Neural progenitor cell (in vitro differentiated cells): ENCODE measurements at places on chromosomes 11 and 22.

GRCh38 chr22:22359465-22359864 lies 114.9 kb downstream of the VPREB1 start:
- no peak for DNase-seq

DNA sequence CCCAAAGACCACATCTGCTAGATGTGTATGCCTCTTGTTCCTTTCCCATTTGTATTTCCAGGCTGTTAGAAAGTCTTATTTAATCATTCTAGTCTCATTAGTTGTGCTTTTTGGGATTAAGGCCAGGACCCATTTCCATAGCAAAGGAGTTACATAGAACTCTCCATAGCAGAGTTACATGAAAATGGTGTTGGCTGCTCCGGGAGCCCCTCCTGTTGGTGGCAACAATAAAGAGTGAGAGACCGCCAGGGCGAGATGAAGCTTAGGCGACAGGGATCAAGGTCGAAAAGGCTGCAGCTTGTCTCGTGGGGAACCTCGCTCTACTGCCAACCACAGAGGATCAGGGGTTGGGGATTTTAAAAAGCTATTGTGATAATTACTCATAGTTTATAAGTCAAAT lies 58.3 kb downstream of the GRIK4 start:
- no peak for DNase-seq

DNA sequence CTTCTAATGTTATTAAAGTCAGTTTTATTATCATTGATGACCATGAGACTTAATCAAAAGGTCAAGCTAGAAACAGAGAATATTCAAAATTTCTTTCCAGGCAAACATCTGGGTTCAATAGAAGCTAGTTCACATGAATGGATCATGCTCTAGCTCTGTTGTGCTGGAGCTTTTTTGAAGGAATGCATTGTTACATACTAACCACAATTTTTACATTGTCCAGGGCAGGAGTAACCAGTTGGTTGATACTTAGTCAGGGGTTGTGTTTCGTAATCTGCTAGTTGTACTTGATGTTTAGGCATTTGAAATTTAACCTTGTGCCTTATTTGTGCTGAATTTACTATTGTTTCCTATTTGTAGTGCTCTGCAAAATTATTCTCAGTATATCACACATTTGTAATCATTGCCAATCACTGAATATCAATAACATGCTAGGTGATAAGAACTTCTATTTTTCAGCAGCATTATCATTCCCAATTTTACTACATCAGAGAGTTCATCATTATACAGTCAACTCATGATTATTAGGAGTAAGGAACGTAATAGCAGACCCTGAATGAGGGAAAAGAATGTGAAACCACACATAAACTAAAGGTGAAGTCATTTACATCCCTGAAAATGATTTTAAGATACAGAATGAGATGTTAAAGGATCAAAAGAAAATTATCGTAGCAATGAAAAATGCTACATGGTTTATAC lies 23.2 kb downstream of the NF2 start:
- no peak for DNase-seq

DNA sequence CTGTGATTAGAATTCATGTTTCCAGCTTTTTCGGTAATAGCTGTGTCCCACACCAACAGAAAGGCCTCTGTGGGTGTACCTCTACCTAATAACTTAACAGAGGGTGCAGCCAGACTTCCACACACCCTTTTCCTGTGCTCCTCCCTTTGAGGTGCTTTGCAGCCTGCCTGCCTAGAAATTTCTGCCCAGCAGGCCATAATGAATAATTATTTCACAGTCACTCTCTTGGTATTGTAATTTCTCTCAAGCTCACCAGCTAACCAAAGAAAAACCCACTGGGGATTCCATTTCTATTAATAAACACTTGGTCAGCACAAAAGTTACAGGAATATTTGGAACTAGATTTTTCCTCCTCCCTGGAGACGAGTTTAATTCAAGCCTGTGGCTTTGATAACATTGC lies 13.3 kb downstream of the WT1 start:
- DNase-seq, result no peak

DNA sequence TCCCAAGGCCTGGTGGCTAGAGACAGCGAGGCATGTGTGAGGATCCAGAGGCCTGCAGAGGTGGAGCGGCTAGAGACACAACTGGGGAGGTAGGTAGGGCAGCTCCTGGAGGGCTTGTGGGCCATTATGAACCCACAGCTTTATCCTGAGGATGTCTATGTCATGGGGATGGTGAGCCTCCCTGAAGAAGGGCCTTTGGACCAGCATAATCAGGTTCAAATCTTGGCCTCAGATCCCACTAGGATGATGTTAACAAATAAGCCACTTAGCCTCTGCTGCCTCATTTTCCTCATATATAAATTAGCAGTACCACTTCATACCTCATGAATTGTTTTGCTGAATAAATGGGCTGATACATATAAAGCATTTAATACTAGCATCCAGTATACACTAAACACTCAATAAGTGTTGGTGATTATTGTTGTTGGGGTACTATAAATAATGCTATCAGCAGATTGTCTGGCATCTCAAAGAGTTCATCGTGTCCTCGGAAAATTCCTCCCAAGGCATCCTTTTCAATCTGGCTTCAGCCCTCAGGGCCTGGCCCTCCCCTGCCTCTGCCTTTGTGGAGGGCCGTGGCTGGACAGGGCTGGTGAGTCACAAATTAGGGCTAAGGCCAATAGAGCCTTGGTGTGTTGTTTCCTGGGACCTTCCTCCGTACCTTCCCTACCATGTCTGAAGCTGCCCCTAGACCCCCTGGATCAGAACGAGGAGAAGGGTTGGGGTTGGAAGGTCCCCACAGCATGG lies 30.9 kb upstream of the LRRC32 start:
- DNase-seq, result no peak

- no peak for DNase-seq
These were observed 134.6 kb upstream of the TRPC6 start for GRCh38 chr11:101718402-101718801.

DNA sequence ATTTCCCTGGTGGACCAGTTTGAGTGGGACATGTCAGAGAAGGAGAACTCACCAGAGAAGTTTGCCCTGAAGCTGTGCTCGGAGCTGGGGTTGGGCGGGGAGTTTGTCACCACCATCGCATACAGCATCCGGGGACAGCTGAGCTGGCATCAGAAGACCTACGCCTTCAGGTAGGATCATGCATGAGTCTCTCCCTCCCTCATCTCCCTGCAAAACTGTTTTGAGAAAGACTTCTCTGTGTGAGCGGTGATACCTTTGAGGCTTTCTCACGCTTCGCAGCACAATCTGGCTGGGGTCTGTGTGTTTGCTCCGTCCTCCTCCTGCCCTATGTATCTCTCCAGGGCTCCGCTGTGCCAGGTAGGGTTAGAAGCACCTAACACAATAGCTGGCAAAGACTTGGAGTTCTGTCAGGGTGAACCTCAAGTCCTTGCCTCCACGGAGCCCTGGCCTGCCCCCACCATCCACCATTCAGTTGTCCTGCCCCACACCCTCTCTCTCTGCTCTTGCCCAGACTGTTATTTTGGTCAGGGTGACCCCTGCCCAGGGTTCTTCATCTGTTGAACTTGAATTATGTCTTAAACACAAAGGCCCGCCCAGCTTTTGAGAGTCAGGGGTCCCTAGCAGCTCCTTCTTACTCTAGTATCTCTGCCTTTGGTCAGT lies 13.4 kb downstream of the DERL3 start:
- DNase-seq, result no peak

- no peak for DNase-seq
These were observed 7.3 kb downstream of the SART1 start for GRCh38 chr11:65968600-65969482.
